ACHN (cell line): ENCODE measurements at places on chromosomes 12 and 14.
A peak's percentile ranks its signal among the peaks of the same experiment; 100 is the strongest.

GRCh38 chr12:44812062-44812461 lies 64.1 kb downstream of the NELL2 start:
- DNase-seq = peak; percentile 31

GRCh38 chr12:90871726-90872096 lies 83.3 kb downstream of the CCER1 start:
- DNase-seq = peak; percentile 70

GRCh38 chr12:82919388-82920054 lies 232.8 kb downstream of the TMTC2 start:
- DNase-seq = no peak

DNA sequence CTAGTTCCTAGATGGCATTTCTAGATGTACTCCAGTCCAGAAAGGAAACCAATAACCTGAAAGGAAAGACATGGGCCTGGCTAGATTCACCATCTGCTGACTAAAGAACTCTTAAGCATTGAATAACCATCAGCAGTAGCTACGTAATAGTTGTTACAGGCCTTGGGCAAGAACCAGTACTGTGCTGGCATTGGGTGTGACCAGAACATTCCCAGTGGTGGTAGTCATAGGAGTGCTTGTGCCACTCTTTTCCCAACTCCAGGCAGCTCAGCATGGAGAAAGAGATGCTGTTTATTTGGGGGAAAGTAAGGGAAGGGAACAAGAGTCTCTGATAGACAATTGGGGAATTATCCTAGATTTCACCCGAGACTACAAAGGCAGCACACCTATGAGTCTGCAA lies 333.3 kb downstream of the SLC16A7 start:
- peak; percentile 56 for DNase-seq

GRCh38 chr14:34865889-34866574 lies 9.1 kb downstream of the BAZ1A start:
- DNase-seq = no peak

DNA sequence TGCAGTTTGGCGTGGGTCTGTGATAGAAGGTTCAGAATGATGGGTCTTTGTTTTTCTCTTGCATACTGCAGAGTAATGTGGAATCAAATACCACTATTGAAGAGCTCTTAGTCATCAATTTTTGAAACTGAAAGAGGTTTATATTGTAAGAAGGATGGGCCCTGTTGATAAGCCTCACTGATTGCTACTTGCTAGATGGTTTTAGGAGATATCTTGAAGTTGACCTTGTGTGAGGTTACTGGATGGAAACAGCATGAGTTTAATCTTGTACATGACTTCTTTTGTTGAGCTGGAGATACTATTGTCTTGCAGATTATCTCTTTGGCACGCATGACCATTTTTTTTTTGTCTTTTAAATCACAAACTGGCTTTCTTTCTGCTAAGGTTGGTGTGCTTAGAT lies 13.8 kb downstream of the BICD1 start:
- DNase-seq = peak; percentile 31

- no peak for DNase-seq
Measured at GRCh38 chr12:62164036-62164435, 96.2 kb upstream of the USP15 start.

DNA sequence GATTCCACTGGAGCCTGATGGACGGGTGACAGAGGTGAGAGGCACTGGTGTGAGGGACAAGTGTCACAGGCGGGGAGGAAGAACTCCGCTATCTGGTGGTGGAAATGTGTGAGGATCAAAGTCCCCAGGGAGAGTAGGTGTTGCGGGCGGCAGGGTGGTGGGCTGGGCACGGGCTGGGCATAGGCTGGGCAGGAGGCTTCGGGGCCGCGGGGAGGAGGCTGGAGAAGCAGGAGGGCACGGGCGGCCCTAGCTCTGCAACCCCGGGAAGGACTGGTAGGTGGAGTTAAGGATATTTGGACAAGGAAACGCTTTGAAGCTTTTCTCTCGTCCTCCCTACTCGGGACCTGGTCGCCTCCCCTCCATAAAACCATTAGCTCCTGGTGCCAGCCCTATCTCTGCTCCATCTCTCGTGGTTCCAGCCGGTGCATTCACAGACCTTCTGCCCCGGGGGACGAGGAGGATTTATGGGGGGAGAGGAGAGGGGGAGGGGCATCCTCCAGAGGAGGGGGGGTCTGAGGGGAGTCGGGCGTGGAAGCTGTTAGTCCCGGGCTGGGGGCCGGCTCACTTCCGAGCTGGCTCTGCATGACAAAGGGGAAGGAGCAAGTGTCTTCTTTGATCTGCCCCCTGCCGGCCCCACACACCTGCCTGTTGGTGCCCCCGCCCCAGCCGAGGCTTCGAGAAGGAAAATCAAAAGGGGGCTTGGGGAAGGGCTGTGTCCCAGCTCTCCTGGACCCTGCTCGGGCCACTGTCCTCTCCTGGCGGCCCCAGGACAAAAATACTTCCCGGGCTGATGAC lies 504 bp downstream of the WNT5B start:
- DNase-seq = no peak

GRCh38 chr14:71438684-71439083 lies 493.5 kb upstream of the RGS6 start:
- DNase-seq = no peak

GRCh38 chr14:79598339-79598738 lies 613.0 kb downstream of the DIO2 start:
- DNase-seq = no peak

- DNase-seq = no peak
Measured at GRCh38 chr12:18421867-18422266, 160.5 kb downstream of the PIK3C2G start.

DNA sequence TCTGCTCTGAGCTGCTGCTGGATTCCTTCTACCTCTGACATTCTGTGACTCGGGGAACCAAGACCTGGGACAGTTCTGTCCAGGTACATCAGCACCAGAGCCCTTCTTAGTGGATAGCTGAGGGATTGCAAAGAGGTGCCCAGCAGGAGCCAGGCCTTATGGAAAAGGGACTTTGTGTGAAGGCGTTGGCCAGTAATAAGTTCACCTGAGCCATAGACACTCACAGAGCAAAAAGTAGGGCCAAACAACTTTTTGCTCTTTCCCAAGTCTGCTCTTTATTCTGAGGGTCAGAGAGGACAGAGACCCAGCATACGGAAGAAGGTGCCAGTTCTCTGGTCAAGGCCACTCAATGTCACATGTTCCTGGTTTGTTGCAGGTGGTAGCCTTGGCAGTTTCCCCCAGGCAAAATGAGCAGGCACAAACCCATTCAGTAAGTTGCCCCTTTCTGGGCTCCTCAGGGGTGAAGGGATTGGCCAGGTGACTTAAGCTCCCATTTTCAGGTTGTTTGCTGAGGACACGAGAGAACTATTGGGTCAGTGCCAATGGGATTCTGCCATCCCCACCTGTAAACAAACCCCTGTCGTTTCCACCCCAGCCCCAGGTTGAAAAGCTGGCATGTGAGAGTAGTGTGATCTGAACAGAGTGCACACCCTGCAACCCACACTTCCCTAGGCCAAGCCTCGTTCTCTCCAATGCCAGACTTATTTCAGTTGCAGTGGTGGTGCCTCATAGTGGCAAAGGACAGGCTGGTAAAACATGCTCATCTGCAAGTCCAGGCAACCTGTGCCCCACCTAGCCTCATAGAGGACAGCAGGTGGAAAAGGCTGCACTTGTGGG lies 150.3 kb downstream of the SMOC1 start:
- no peak for DNase-seq

DNA sequence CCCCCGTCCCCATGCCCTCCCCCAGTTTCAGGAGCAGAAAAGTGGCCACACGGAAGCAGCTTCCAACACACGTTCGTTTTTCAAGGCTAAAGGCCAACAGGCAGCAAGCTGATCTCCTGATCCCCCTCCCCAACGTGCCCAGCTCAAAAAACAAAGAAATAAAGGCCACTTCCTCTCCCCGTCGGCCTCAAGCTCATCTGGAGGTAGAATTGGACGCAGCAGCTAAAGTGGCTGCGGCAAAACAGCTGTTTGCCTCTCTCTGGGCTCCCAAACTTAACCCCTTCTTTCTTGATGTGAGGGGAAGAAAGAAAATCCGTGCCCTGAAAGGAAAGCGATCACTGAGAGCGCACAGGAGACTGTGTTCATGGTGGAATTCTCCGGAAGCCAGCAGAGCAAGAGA lies 66.3 kb downstream of the SCARB1 start:
- DNase-seq = no peak

DNA sequence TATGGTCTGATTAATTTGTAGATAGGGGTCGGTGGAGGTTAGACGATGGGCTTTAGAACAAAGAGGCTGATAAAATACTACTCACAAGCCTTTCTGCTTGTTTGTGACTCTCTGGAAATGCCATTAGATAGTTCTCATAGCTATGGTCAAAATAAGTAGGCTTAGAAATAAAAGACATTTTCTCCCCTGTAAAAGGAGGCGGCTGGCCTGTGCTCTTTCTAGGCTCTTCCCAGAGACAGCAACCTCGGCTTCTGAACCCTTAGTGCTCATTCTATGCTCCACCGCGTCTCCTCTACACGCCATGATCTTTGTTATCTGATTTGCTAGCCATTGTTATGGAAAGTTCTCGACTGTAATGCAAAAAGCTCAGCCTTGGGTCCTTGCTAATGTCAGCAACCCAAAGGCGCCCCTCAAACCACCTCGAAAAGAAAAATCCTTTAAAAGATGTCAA lies 64.5 kb downstream of the CRADD start:
- peak; percentile 72 for DNase-seq

DNA sequence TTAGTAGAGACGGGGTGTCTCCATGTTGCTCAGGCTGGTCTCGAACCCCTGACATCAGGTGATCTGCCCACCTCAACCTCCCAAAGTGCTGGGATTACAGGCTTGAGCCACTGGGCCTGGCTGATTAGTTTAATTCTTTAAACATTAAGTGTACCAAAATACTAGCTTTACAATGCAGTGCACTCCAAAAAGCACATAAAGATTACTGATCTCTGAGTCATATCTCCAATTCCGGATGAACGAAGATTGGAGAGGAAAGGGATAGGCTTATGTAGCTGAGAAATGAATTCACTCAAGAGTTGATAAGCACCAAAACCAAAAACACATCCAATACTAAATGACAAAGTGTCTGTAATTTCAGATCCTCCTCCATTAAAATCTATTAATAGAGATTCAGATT lies 15.1 kb downstream of the NAV3 start:
- peak; percentile 56 for DNase-seq

GRCh38 chr14:81169267-81169666 lies 51.5 kb downstream of the GTF2A1 start:
- DNase-seq = no peak

DNA sequence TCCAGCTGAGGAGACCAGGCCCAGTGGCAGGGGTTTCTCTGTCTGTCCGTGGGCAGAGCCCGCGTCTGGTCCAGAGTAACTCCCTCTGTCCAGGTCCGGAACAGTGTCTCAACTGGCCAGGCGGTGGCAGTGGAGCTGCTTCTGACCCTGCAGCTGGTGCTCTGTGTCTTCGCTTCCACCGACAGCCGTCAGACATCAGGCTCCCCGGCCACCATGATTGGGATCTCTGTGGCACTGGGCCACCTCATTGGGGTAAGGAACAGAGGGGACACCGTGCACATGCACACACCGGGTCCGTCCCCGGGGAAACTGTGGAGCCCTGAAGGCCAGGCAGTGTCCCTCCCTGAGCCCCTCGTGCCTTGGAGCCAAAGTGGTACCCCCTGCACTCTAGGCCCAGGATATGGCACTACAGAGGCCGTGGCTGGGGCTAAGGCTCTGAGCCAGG lies 1.5 kb downstream of the AQP6 start:
- DNase-seq = peak; percentile 77

- no peak for DNase-seq
Measured at GRCh38 chr12:28955931-28956330, 193.1 kb upstream of the FAR2 start.

- DNase-seq = no peak
Measured at GRCh38 chr12:112656141-112656540, 135.4 kb upstream of the RPH3A start.

- DNase-seq = no peak
Measured at GRCh38 chr14:92302481-92302880, 20.5 kb upstream of the SLC24A4 start.

DNA sequence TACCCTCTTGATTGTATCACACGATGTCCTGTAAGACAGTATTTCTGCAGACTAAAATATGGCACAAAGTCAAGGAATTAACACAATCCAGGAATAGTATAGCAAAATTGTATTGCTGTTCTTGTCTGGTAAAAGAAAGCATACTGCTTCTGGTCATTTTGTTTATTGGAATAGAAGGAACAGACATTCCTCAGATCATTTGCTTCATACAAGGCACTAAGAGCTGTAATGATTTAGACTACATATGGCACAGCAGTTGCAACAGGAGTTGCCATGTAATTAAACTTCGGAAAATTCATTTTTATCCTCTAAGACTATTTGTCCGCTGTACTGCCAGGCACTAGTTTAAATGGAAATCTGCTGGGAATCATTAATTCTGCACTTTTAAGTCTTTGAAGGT lies 7.6 kb upstream of the KERA start:
- no peak for DNase-seq

- DNase-seq = no peak
Measured at GRCh38 chr12:53478865-53479264, 20.4 kb downstream of the MAP3K12 start.

GRCh38 chr12:131290255-131290959 lies 336.7 kb downstream of the ADGRD1 start:
- DNase-seq = no peak

DNA sequence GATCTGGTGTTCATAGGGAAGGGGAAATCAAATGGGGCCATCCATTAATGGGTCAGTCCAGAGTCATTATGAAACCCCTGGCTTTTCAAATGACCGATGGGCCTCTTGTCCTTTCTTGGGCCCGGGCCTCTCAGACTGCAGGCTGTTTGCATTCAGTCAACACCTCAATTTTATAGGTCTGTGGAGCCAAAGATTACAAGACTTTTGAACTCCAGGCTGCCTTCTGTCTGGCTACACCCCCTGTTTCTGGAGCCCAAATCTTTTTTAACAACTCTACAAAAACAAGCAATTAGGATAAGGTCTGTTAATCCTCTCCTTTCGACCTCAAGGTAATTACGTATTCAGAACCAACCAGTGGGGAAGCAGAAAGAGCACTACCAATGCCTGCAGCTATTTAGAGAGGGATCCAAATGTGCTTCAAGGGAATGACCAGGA lies 35.6 kb downstream of the DUSP6 start:
- DNase-seq = no peak
